ENCODE measurements at places on chromosomes 5 and 9.

- H3K4me1 ChIP-seq: peaks cover 20% of the 10 kb centered on the region
- no peaks in the 10 kb centered on the region for H3K27me3 ChIP-seq
These were observed 30.8 kb downstream of the ZSWIM6 start for GRCh38 chr5:61362796-61363368.

DNA sequence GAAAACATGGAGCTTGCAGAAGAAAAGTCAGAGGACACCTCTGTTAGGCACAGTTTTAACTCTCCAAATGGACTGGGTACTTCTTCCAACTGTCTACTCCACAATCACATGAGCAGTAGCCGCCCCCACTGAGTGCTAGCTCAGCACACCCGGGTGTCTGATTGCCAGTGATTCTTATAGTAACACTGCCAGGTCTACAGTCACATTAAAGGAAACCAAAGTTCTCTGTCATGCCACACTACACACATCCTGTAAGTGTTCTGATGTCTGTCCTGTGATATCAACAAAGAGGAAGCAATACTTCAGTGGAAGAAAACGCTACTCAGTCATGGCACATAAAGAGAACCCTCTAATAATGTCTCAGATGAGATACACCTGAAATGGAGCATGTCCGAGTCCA lies at the start of gene HAVCR2:
TSS of gene HAVCR2 (minus strand) at position 69 of the 400 bp plus-strand sequence. CDS start at position 8, 61 bp downstream.
- no peaks in the 10 kb centered on the region for H3K4me1 ChIP-seq
- no peaks in the 10 kb centered on the region for H3K27me3 ChIP-seq
- no peak for DNase-seq
- H3K4me3 ChIP-seq: no peak within 1 kb of the TSS

- H3K4me3 ChIP-seq: no peak overlapping the region
- peak overlapping the region; percentile 98 for H3K27ac ChIP-seq
- H3K4me1 ChIP-seq: peaks cover 16% of the 10 kb centered on the region
These were observed 3.0 kb upstream of the SMC2 start for GRCh38 chr9:104091116-104091515.

- H3K27ac ChIP-seq: no peak overlapping the region
- no peak for DNase-seq
- H3K36me3 ChIP-seq: no peaks in the 10 kb centered on the region
- H3K4me3 ChIP-seq: no peak overlapping the region
- H3K4me1 ChIP-seq: no peaks in the 10 kb centered on the region
These were observed 14.5 kb upstream of the AFAP1L1 start for GRCh38 chr5:149257131-149257530.

DNA sequence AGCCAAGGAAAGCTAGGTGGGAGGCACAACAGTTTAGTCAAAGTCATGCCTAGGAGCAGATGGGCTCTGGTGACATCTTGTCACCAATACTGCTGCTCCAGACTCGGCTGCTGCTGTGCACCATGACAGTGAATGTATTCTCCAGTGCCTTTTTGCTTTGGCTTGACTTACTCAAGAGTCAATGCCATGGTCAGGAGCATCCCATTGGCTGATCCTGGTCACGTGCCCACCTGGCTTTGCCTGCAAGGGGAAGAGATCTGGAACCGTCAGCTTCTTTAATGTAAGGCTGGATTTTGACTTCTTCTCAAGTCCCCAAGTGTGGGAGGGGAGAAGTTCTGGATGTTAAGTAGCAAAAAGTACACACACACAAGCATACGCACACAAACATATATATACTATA lies 19.9 kb upstream of the MUSK start:
- peaks cover 72% of the 10 kb centered on the region for H3K27me3 ChIP-seq
- no peak overlapping the region for H3K4me3 ChIP-seq
- H3K36me3 ChIP-seq: no peaks in the 10 kb centered on the region
- H3K27ac ChIP-seq: no peak overlapping the region

GRCh38 chr5:169448826-169449225 lies 134.7 kb upstream of the SPDL1 start:
- no peak overlapping the region for H3K27ac ChIP-seq
- H3K4me3 ChIP-seq: no peak overlapping the region
- H3K27me3 ChIP-seq: peaks cover 12% of the 10 kb centered on the region
- no peaks in the 10 kb centered on the region for H3K36me3 ChIP-seq

GRCh38 chr9:130607640-130608420 lies 28.5 kb downstream of the FUBP3 start:
- H3K4me1 ChIP-seq: peaks cover 40% of the 10 kb centered on the region
- no peak overlapping the region for H3K4me3 ChIP-seq
- H3K36me3 ChIP-seq: peaks cover 2% of the 10 kb centered on the region
- H3K27me3 ChIP-seq: no peaks in the 10 kb centered on the region
- peak overlapping the region; percentile 88 for H3K27ac ChIP-seq

- no peak overlapping the region for H3K27ac ChIP-seq
- no peaks in the 10 kb centered on the region for H3K36me3 ChIP-seq
- peak; percentile 52 for DNase-seq
- no peak overlapping the region for H3K4me3 ChIP-seq
- no peaks in the 10 kb centered on the region for H3K4me1 ChIP-seq
These were observed 21.1 kb upstream of the CDC42SE2 start for GRCh38 chr5:131242728-131243255.

DNA sequence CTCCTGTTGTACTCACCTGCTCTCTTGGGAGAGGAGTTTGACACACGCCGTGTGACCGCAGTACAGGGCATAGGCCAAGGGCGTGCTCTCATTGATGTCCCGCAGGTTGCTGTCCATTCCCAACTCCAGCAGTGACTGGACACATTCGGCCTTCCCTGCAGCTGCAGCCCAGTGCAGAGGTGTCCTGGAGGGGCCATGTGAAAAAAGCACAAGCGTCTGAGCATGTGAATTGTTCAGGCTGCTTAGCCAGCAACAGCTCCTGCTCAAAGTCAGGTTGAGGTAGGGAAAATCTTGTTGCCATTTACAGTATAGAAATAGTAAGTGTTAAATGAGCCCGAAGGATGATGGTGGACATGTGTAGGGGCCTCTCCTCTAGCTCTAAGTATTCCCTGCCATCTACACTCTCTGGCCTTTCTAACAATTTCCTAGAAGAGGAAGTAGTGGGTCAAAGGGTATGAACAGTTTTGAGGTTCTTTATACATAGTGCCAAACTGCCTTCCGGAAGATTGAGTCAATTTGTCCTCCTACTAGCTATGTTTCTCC lies 116.5 kb downstream of the ANKRD55 start:
- no peak overlapping the region for H3K4me3 ChIP-seq
- H3K36me3 ChIP-seq: no peaks in the 10 kb centered on the region
- no peak for DNase-seq
- H3K27me3 ChIP-seq: no peaks in the 10 kb centered on the region
- peak overlapping the region; percentile 24 for H3K27ac ChIP-seq
- no peaks in the 10 kb centered on the region for H3K4me1 ChIP-seq

DNA sequence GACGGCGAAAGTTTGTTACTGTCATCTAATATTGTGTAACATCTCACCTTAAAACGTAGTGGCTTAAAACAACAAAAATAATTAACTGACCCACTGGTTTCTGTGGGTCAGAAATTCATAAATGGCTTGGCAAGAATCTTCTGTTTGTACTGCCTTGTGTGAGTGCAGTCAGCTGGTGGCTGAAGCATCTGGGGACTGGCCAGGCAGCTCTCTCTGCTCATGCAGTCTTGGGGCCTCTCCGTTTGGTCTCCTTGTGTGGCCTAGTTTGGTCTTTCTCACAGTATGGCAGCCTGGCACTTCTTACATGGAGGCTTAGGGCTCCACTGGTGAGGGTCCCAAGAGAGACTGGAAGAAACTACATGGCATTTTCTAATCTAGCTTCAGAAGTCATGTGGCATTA lies 49.0 kb upstream of the CTXN3 start:
- no peak for DNase-seq

DNA sequence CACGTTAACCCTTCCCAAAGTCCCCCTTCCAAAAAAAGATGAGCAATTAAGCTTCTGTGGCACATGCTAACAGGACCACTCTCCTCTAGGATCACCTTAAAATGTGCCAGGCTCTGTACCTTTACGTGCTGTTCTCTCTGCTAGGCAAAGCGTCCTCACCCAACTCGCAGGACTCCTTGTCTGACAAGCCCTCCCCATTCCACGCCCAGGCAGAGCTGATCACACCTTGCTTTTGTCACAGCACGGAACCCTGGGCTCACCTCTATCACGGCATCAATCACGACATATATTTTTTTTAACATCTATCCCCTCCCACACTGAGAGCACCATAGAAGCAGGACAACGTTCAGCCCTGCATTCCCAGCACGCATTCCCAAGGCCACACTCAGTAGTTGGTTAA lies 47.1 kb downstream of the CDK5RAP2 start:
- H3K27ac ChIP-seq: no peak overlapping the region
- no peaks in the 10 kb centered on the region for H3K4me1 ChIP-seq
- H3K27me3 ChIP-seq: no peaks in the 10 kb centered on the region
- DNase-seq: no peak
- H3K36me3 ChIP-seq: peaks cover 4% of the 10 kb centered on the region
- H3K4me3 ChIP-seq: no peak overlapping the region

DNA sequence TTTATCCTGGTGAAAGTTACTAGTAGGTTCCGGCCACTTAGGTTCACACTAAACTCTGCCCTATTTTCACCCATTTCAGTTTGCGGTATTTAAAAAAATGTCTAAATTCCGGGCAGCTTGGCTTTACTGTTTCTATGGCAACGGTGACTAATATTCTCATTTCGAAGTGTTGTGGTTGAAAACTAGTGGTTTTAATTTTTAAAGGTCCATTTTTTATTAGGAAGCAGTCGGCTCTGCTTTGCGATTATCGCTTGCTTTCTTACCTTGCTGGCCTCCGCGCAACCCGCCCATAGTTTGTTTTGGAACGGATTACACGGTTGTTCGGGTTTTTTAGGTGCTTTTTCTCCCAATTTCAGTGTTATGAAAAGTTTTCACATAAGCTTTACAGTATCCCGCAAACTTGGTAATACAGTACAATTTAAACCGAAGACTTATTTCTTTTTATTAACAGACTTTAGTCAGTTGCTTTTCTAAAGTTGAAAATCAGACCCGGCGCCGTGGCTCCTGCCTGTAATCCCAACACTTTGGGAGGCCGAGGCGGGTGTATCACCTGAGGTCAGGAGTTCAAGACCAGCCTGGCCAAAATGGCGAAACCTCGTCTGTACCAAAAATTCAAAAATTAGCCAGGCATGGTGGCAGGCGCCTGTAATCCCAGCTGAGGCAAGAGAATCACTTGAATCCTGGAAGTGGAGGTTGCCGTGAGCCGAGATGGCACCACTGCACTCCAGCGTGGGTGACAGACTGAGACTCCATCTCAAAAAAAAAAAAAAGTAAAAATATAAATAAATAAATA lies 1.6 kb downstream of the KDM4C start:
- H3K27me3 ChIP-seq: no peaks in the 10 kb centered on the region
- H3K4me3 ChIP-seq: peak overlapping the region; percentile 89
- H3K36me3 ChIP-seq: no peaks in the 10 kb centered on the region
- H3K4me1 ChIP-seq: peaks cover 3% of the 10 kb centered on the region
- H3K27ac ChIP-seq: no peak overlapping the region

DNA sequence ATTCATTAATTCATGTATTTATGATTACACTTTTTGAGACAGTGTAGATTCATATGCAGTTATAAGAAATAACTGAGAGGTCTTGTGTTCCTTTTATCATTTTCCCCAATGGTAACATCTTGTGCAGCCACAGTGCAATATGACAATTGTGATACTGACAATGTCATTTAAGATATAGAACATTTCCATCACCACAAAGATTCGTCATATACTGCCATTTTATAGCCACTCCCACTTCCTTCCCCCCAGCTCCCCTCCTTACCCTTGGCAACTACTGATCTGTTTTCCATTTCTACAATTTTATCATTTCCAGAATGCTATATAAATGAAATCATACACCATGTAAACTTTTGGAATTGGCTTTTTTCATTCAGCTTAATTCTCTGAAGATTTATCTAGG lies 53.8 kb downstream of the NR2F1 start:
- no peak overlapping the region for H3K27ac ChIP-seq
- no peaks in the 10 kb centered on the region for H3K36me3 ChIP-seq
- DNase-seq: no peak
- no peaks in the 10 kb centered on the region for H3K4me1 ChIP-seq
- no peak overlapping the region for H3K4me3 ChIP-seq

- no peaks in the 10 kb centered on the region for H3K27me3 ChIP-seq
- H3K27ac ChIP-seq: peak overlapping the region; percentile 97
- peaks cover 90% of the 10 kb centered on the region for H3K4me1 ChIP-seq
- H3K36me3 ChIP-seq: peaks cover 99% of the 10 kb centered on the region
- peak overlapping the region; percentile 4 for H3K4me3 ChIP-seq
- DNase-seq: no peak
These were observed 9.3 kb downstream of the FBN2 start for GRCh38 chr5:128528637-128529255.

- H3K4me1 ChIP-seq: peaks cover 15% of the 10 kb centered on the region
- no peak overlapping the region for H3K4me3 ChIP-seq
- DNase-seq: no peak
- H3K36me3 ChIP-seq: no peaks in the 10 kb centered on the region
- no peak overlapping the region for H3K27ac ChIP-seq
These were observed 162.7 kb downstream of the ZNF608 start for GRCh38 chr5:124583469-124584350.

GRCh38 chr9:93684806-93685543 lies 108.6 kb downstream of the PHF2 start:
- no peak overlapping the region for H3K4me3 ChIP-seq
- H3K27ac ChIP-seq: no peak overlapping the region
- H3K36me3 ChIP-seq: no peaks in the 10 kb centered on the region
- no peaks in the 10 kb centered on the region for H3K4me1 ChIP-seq
- DNase-seq: peak; percentile 40
- no peaks in the 10 kb centered on the region for H3K27me3 ChIP-seq

DNA sequence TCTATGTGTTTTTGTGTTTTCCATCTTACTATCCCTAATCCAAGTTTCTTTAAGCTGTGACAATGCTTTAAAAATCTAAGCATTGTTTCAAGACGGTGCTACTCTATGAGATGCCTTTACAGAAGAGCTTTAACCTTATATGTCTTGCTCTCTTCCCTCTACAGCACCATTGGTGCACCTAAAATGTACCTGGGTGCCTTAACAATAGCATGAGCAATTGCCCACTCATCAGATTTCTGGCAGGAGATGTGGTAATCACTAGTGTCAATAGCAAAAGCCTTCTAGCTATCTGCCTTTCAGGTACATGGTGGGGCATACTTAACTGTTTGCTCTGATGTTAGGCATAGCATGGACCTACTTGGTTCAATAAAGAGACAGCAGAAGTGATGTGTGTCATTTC lies 222.3 kb upstream of the KIF2A start:
- no peak overlapping the region for H3K4me3 ChIP-seq
- no peaks in the 10 kb centered on the region for H3K27me3 ChIP-seq
- H3K27ac ChIP-seq: no peak overlapping the region
- H3K36me3 ChIP-seq: no peaks in the 10 kb centered on the region
- no peak for DNase-seq

GRCh38 chr9:33024126-33024965 lies 727 bp upstream of the DNAJA1 start:
- peaks cover 25% of the 10 kb centered on the region for H3K36me3 ChIP-seq
- H3K4me3 ChIP-seq: peak overlapping the region; percentile 84
- no peaks in the 10 kb centered on the region for H3K27me3 ChIP-seq
- peak; percentile 42 for DNase-seq
- peaks cover 21% of the 10 kb centered on the region for H3K4me1 ChIP-seq
